T-helper 17 cell (primary cell): ENCODE measurements at places on chromosomes 3 and 15. TPM values are rescaled to one million over a fixed set of nuclear protein-coding genes. Genes with fewer than 3 reads are reported as not detected.

GRCh38 chr3:99114565-99115291 is 213.2 kb upstream of the DCBLD2 start:
- no peaks in the 10 kb centered on the region for H3K4me1 ChIP-seq
- no peaks in the 10 kb centered on the region for H3K36me3 ChIP-seq
- no peak for DNase-seq
- no peaks in the 10 kb centered on the region for H3K27me3 ChIP-seq

DNA sequence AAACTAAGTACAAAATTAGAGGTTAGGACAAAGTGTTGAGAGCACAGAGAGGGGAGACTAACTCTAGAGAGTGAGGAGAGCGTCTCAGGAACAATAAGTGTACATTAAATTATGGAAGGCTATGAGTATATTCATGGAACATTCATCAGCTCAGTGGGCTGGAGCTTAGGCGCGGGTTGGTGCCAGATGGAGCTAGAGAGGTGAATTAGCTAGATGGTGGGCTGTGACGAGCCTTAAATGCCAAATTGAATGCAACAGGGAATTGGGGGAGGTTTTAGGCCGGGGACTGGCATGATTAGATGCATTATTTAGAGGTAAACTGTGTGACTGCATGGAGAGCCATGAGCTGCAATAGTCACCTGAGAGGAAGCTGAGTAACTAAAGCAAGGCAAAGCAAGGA is 97.1 kb downstream of the TMEM108 start:
- H3K4me3 ChIP-seq: no peak overlapping the region
- no peak for DNase-seq
- H3K27me3 ChIP-seq: peaks cover 24% of the 10 kb centered on the region
- no peaks in the 10 kb centered on the region for H3K4me1 ChIP-seq
- no peaks in the 10 kb centered on the region for H3K36me3 ChIP-seq
- no peak overlapping the region for H3K27ac ChIP-seq

GRCh38 chr3:130955481-130955880 is 61.6 kb downstream of the ATP2C1 start:
- H3K27me3 ChIP-seq: no peaks in the 10 kb centered on the region
- DNase-seq: no peak
- H3K4me1 ChIP-seq: peaks cover 2% of the 10 kb centered on the region
- peaks cover 17% of the 10 kb centered on the region for H3K36me3 ChIP-seq
- H3K4me3 ChIP-seq: no peak overlapping the region
- peak overlapping the region; percentile 16 for H3K27ac ChIP-seq

GRCh38 chr3:141926929-141927328 is 50.5 kb downstream of the ATP1B3 start:
- peaks cover 3% of the 10 kb centered on the region for H3K36me3 ChIP-seq
- no peaks in the 10 kb centered on the region for H3K27me3 ChIP-seq

- H3K27ac ChIP-seq: no peak overlapping the region
- H3K36me3 ChIP-seq: peaks cover 2% of the 10 kb centered on the region
- H3K27me3 ChIP-seq: no peaks in the 10 kb centered on the region
- no peak overlapping the region for H3K4me3 ChIP-seq
- H3K4me1 ChIP-seq: no peaks in the 10 kb centered on the region
These were observed 17.4 kb downstream of the DET1 start for GRCh38 chr15:88529021-88529630.

GRCh38 chr3:43695863-43696262 is 5.1 kb downstream of the ABHD5 start:
- no peak overlapping the region for H3K4me3 ChIP-seq
- no peaks in the 10 kb centered on the region for H3K27me3 ChIP-seq
- peaks cover 38% of the 10 kb centered on the region for H3K4me1 ChIP-seq

DNA sequence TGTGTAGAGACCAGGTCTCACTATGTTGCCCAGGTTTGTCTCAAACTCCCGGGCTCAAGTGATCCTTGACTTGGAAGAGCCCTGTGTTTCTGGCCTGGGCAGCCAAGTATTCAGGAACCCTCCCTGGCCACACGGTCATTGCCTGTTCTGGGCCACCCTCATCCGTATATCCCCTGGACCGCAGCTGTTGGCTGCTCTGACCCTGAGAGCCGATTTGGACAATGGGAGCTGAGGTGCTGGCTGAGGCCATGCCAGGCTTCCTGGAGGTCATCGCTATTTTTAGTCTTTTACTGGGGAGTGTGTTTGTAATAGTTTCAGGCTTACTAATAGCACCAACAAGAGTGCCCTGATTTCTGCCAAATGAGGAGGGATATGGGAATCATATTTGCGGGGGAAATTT is 60.7 kb downstream of the ADAMTS7 start:
- no peaks in the 10 kb centered on the region for H3K4me1 ChIP-seq
- DNase-seq: no peak
- H3K4me3 ChIP-seq: peak overlapping the region; percentile 67
- H3K36me3 ChIP-seq: no peaks in the 10 kb centered on the region
- no peak overlapping the region for H3K27ac ChIP-seq
- no peaks in the 10 kb centered on the region for H3K27me3 ChIP-seq

GRCh38 chr15:81330366-81331090 is 6.6 kb upstream of the STARD5 start:
- no peak overlapping the region for H3K4me3 ChIP-seq
- no peak overlapping the region for H3K27ac ChIP-seq
- DNase-seq: no peak
- no peaks in the 10 kb centered on the region for H3K27me3 ChIP-seq
- peaks cover 7% of the 10 kb centered on the region for H3K4me1 ChIP-seq

GRCh38 chr3:157531771-157532170 is 28.6 kb upstream of the VEPH1 start:
- DNase-seq: no peak
- no peak overlapping the region for H3K27ac ChIP-seq
- H3K36me3 ChIP-seq: no peaks in the 10 kb centered on the region
- H3K4me1 ChIP-seq: no peaks in the 10 kb centered on the region

- DNase-seq: no peak
- peak overlapping the region; percentile 93 for H3K27ac ChIP-seq
- no peaks in the 10 kb centered on the region for H3K36me3 ChIP-seq
- peak overlapping the region; percentile 95 for H3K4me3 ChIP-seq
- peaks cover 57% of the 10 kb centered on the region for H3K4me1 ChIP-seq
These were observed 11.8 kb downstream of the TNK2 start for GRCh38 chr3:195896361-195897080.

GRCh38 chr3:58298190-58298589 is 7.9 kb upstream of the RPP14 start:
- no peak overlapping the region for H3K4me3 ChIP-seq
- DNase-seq: no peak
- no peaks in the 10 kb centered on the region for H3K4me1 ChIP-seq
- H3K27ac ChIP-seq: no peak overlapping the region
- H3K36me3 ChIP-seq: peaks cover 5% of the 10 kb centered on the region

DNA sequence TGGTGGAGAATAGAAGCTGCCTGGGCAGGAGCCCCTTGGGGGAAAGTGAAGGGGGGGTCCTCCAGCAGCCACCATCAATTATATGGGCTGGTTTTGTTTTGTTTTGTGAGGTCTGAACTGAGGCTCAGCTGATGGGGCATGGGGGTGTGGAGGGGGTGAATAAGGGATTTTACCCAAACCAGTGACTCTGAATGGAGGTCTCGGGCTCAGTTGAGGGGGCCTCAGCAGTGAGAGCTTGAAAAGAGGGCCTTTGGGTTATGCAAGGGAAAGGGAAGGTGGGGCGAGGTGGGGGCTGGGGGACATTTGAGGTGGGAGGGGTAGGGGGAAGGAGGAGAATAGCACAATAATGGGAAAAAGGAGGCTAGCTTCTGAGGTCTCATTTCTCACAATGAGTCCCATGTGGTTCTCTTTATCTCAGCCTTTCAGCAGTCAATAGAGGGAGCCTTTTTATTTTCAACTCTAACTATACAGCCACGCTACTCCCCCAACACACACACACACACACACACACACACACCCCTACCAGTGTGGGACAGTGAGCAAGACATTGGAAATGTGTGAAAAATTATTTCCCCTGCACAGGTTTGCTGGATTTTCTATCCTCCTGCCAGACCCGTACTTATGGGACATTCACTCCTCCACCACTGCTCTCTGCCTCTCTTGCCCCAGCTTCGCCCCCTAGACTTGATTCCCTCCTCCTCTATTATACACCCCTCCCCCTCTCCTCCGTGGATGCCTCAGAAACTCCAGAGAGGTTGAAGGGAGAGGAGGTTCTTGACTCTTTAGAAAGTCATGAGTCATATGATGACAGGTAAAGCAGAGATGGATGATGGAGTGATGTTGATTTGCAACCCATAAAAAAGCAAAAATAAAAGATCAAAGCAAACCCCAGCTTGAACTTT is 96.0 kb downstream of the GTPBP8 start:
- no peak for DNase-seq
- no peak overlapping the region for H3K27ac ChIP-seq
- no peaks in the 10 kb centered on the region for H3K27me3 ChIP-seq
- no peak overlapping the region for H3K4me3 ChIP-seq
- peaks cover 13% of the 10 kb centered on the region for H3K36me3 ChIP-seq
- H3K4me1 ChIP-seq: peaks cover 2% of the 10 kb centered on the region

GRCh38 chr3:134869153-134869726 is 74.2 kb downstream of the EPHB1 start:
- H3K27me3 ChIP-seq: peaks cover 8% of the 10 kb centered on the region
- H3K36me3 ChIP-seq: peaks cover 4% of the 10 kb centered on the region
- no peak overlapping the region for H3K4me3 ChIP-seq
- DNase-seq: no peak
- peaks cover 2% of the 10 kb centered on the region for H3K4me1 ChIP-seq

DNA sequence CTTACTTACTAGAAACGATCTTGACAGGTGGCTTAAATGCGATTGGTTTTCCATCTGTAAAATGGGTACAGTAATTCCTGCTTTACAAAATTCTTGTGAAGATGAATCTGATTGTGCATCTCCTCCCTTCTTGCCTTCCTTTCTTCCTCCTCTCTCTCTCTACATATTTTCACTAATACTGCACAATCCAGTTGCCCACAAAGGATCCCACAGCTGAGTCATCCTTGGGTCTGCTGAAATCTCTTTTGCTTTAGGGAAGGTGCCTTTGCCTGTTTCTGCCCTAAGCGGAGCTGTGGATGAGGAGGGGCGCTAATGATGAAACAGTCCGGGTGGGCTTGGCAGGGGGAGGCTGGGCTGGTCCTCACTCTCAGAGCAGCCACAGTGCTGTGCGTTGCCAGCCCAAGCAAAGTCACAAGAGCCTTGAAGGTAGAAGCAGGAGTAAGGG is 46.1 kb downstream of the AMOTL2 start:
- no peak overlapping the region for H3K4me3 ChIP-seq
- peaks cover 60% of the 10 kb centered on the region for H3K27me3 ChIP-seq
- peaks cover 5% of the 10 kb centered on the region for H3K4me1 ChIP-seq
- H3K36me3 ChIP-seq: peaks cover 2% of the 10 kb centered on the region
- no peak for DNase-seq

DNA sequence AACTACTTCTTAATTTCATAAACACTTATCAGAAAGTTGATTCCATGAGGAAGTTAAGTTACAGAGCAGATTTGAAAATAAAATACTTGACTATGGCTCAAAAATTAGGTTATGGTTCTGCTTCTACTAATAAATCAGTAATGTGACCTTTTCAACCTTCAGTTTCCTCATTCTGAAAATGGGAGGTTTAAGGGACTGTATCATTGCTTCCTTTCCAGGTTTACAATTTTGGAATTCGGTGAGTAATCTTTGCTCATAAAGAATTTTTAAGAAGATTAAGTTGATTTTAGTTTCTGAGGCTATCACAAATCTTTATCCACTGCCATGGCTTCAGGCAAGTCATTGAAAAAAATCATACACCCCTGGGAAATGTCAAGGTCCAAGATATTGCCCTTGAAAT is 1061.2 kb downstream of the DIPK2A start:
- H3K4me1 ChIP-seq: no peaks in the 10 kb centered on the region
- no peak for DNase-seq
- no peaks in the 10 kb centered on the region for H3K27me3 ChIP-seq
- no peak overlapping the region for H3K4me3 ChIP-seq

- H3K27ac ChIP-seq: no peak overlapping the region
- no peaks in the 10 kb centered on the region for H3K4me1 ChIP-seq
- no peak for DNase-seq
These were observed 106.5 kb upstream of the CTNNB1 start for GRCh38 chr3:41092844-41093243.

- H3K4me1 ChIP-seq: no peaks in the 10 kb centered on the region
- H3K4me3 ChIP-seq: no peak overlapping the region
- peaks cover 5% of the 10 kb centered on the region for H3K27me3 ChIP-seq
- H3K36me3 ChIP-seq: no peaks in the 10 kb centered on the region
- no peak overlapping the region for H3K27ac ChIP-seq
These were observed 128.6 kb downstream of the DUT start for GRCh38 chr15:48459571-48460442.

DNA sequence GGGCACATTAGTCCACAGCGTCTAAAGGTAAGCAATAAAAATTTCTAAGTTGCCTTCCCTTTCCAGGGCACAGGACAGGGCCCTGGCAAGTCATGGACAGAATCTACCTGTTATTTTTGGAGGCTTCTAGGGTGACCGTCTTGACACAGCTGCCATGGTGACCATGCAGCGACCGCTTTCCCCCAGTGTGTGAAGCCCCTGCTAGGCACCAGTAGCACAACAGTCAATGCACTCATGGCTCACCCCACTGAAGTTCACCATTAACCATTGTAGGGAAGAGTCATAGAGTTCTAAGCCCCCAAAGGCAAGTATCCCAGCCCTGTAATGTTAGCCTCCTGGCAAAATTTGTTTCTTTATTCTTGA is 43.8 kb upstream of the SLCO2A1 start:
- no peaks in the 10 kb centered on the region for H3K36me3 ChIP-seq
- no peak for DNase-seq
- peaks cover 22% of the 10 kb centered on the region for H3K27me3 ChIP-seq
- no peak overlapping the region for H3K27ac ChIP-seq
- no peaks in the 10 kb centered on the region for H3K4me1 ChIP-seq

- H3K4me3 ChIP-seq: no peak overlapping the region
- DNase-seq: no peak
- no peaks in the 10 kb centered on the region for H3K27me3 ChIP-seq
- peaks cover 6% of the 10 kb centered on the region for H3K36me3 ChIP-seq
These were observed 115.6 kb downstream of the GREM1 start for GRCh38 chr15:32833379-32833821.

DNA sequence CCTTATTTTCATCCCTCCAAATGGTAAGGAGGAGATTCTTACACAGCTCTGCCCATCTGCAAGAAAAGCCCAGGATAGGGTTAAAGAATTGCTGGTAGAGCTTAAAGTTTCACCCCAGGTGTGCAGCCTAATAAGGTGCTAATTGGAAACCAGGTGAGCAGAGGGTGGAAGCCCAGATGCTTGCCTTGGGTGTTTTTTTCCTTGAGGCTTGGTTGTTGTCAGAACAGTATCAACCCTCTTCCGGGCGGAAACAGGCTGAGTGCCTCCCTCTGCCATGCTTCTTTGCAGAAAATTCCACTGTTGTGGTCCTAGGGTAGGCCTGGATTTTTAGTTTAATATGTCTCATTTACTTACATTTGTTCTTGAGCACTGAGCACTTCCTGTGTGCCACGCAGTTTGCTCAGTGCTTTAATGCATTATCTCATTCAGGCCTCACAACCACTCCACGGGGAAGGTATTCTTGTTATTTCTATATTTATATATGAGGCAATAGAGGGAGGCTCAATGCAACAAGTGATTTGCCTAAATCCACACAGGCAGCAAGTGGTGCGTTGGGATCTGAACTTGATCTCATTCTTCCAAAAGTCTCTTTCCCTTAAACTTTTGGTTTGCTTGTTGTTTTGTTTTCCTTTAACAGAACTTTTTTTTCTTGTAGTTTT is 115.0 kb upstream of the LRIG1 start:
- H3K4me3 ChIP-seq: no peak overlapping the region
- H3K36me3 ChIP-seq: no peaks in the 10 kb centered on the region
- DNase-seq: no peak
- no peaks in the 10 kb centered on the region for H3K27me3 ChIP-seq
- no peak overlapping the region for H3K27ac ChIP-seq

GRCh38 chr3:153972862-153973261 is 148.3 kb upstream of the ARHGEF26 start:
- H3K36me3 ChIP-seq: no peaks in the 10 kb centered on the region
- H3K4me3 ChIP-seq: no peak overlapping the region
- no peak for DNase-seq
- peaks cover 4% of the 10 kb centered on the region for H3K4me1 ChIP-seq

PRR20G gene
- total RNA-seq: not detected

ZMYND10 gene
- total RNA-seq: 1.1 TPM

MUC20 gene
- total RNA-seq: 6.4 TPM

TGM4 gene
- not detected for total RNA-seq

VEPH1 gene
- 0.15 TPM for total RNA-seq

PLCB2 gene
- 228 TPM for total RNA-seq
